ENCODE measurements at places on chromosomes 4 and X.

- H3K27ac ChIP-seq: no peak overlapping the region
- no peaks in the 10 kb centered on the region for H3K27me3 ChIP-seq
- no peaks in the 10 kb centered on the region for H3K4me1 ChIP-seq
- H3K36me3 ChIP-seq: no peaks in the 10 kb centered on the region
These were observed 228.5 kb downstream of the ANKRD50 start for GRCh38 chr4:124484008-124484407.

DNA sequence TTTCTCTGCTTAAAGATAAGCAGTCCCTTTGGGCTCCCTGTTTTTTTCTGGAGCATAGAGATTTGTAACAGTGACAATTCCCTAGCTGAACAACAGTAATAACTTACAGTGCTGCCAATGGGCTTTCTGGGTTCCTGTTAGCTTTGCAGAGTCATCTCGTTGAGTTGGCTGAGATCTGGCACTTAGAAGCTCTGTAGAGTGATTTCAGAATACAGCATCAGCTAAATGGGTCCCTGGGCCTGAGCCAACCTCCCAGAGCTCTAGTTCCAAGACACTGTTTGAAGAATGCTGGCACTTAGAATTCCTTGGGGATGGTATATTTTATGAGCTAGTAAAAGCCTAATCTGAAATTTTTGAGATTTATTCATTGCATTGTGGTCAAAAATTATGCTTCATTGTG is 43.5 kb upstream of the SERTM2 start:
- no peaks in the 10 kb centered on the region for H3K36me3 ChIP-seq
- H3K27ac ChIP-seq: no peak overlapping the region
- no peaks in the 10 kb centered on the region for H3K27me3 ChIP-seq
- DNase-seq: no peak
- H3K4me3 ChIP-seq: no peak overlapping the region

- no peak for DNase-seq
- no peak overlapping the region for H3K4me3 ChIP-seq
- H3K27me3 ChIP-seq: no peaks in the 10 kb centered on the region
- peaks cover 45% of the 10 kb centered on the region for H3K4me1 ChIP-seq
- no peaks in the 10 kb centered on the region for H3K36me3 ChIP-seq
These were observed 71.1 kb downstream of the CRMP1 start for GRCh38 chr4:5821665-5822358.

GRCh38 chr4:182367153-182367552 is 124.0 kb downstream of the TENM3 start:
- no peaks in the 10 kb centered on the region for H3K27me3 ChIP-seq
- no peak overlapping the region for H3K4me3 ChIP-seq
- H3K4me1 ChIP-seq: no peaks in the 10 kb centered on the region
- H3K27ac ChIP-seq: no peak overlapping the region
- no peak for DNase-seq

GRCh38 chrX:16885628-16886027 is 15.5 kb upstream of the RBBP7 start:
- H3K27me3 ChIP-seq: peaks cover 2% of the 10 kb centered on the region
- no peak overlapping the region for H3K4me3 ChIP-seq
- no peak for DNase-seq
- H3K4me1 ChIP-seq: peaks cover 18% of the 10 kb centered on the region

DNA sequence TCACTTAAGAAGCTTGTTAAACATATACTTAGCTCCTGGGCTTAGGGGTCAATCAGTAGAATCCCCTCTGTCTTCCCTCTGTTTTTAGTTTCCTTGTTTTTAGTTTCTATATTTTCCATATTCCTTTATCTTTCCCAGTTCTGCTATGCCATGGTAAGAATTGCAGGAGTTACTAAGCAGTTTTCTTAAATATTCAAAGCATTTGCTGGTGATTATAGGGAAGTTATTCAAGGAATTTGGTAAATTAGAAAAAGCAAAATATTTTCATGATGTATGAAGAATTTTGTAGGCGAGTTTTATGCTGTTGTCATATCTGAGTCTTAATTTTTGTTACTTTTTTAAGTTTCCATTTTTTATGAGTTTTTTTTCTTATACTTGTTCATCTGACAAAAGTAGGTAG is 91.6 kb upstream of the NUDT6 start:
- H3K27ac ChIP-seq: no peak overlapping the region
- H3K36me3 ChIP-seq: peaks cover 29% of the 10 kb centered on the region
- no peak for DNase-seq
- H3K27me3 ChIP-seq: no peaks in the 10 kb centered on the region
- no peaks in the 10 kb centered on the region for H3K4me1 ChIP-seq

DNA sequence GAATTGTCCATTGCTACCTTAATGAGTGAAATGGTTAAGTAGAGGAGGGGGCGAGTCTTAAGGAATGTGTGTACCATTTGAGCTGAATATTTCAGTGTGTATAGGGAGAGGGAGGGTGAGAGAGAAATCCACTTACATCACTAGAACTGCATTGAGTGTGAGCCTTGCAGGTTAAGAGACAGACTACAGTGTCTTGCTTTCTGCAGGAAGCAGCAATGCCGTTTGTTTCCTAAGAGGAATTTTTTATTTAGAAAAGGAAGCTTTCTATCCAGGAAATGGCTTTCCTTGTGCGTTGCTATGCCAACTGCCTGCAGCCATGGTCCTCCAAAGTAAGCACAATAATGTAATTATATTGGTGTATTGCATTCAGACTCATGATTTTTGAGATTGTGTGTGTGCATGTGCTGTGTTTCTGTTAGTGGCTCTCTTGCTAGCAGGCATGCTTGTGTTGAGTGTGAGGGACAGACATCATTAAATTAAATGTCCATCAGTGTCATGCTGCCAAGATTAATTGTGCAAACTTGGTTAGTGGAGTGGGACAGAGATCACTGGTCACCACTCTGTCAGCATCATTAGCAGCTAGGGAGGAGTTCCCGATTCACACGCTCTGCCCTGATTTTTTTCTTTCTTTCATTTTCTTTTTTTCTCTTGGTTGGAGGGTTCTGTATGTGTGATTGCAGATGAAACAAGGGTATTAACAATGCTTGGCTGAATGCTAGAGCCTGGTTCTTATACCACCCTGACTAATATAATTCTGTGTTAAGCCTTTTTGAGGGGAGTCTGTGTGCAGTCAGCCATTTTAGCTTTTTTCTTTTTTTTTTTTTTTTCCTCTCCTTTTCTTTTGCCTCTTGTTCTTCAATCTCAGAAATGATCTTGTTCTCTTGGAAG is 164.3 kb downstream of the RAPGEF2 start:
- no peak overlapping the region for H3K4me3 ChIP-seq
- DNase-seq: no peak
- H3K27ac ChIP-seq: no peak overlapping the region
- H3K27me3 ChIP-seq: no peaks in the 10 kb centered on the region
- no peaks in the 10 kb centered on the region for H3K4me1 ChIP-seq

- no peak for DNase-seq
- H3K27ac ChIP-seq: no peak overlapping the region
- no peaks in the 10 kb centered on the region for H3K36me3 ChIP-seq
These were observed 166.5 kb downstream of the PJA1 start for GRCh38 chrX:68998716-68999115.

- peaks cover 11% of the 10 kb centered on the region for H3K36me3 ChIP-seq
- no peaks in the 10 kb centered on the region for H3K27me3 ChIP-seq
These were observed 60.5 kb downstream of the ELF4 start for GRCh38 chrX:130049821-130050220.

DNA sequence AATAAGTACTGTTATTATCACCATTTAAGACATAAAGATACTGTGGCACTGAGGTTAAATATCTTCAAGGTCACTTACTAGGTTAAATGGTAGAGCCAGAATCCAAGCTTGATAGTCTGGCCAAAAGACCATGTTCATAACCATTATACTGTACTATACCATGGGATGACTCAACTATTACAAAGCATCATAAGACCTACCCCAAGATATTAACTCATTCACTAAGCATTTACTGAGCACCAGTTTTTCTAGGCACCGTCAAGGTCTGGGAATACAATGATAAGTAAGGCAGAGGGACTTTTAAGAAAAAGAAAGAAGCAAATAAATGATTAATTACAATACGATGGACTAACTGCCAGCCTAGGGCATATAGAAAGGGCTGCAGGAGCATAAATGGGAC is 95.5 kb upstream of the KCTD8 start:
- no peak for DNase-seq
- no peak overlapping the region for H3K4me3 ChIP-seq
- H3K27ac ChIP-seq: no peak overlapping the region
- H3K4me1 ChIP-seq: no peaks in the 10 kb centered on the region

DNA sequence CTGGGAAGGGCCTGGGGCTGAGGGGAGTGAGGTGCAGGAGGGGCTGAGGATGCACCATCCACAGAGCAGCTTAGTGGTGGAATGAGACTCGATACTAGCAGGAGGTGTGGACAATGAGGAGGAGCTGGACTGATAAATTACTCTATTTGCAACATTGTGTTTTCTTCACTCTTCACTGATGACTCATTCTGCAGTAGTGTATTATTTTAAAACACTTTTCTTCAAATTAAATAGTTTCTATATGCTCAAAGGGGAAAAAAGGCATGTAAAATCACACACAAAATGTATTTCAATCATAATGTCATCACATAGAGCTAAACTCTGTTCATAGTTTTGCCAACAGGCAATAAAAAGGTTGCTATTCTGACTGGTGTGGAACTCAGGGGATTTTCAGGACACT is 467.0 kb upstream of the CTSO start:
- no peaks in the 10 kb centered on the region for H3K27me3 ChIP-seq
- no peak for DNase-seq
- H3K4me3 ChIP-seq: no peak overlapping the region
- no peaks in the 10 kb centered on the region for H3K36me3 ChIP-seq
- no peak overlapping the region for H3K27ac ChIP-seq

GRCh38 chr4:70687392-70687791 is 940 bp upstream of the UTP3 start:
- no peaks in the 10 kb centered on the region for H3K27me3 ChIP-seq
- peak; percentile 22 for DNase-seq
- peak overlapping the region; percentile 93 for H3K27ac ChIP-seq
- H3K4me1 ChIP-seq: peaks cover 39% of the 10 kb centered on the region
- peak overlapping the region; percentile 97 for H3K4me3 ChIP-seq
- H3K36me3 ChIP-seq: peaks cover 27% of the 10 kb centered on the region

DNA sequence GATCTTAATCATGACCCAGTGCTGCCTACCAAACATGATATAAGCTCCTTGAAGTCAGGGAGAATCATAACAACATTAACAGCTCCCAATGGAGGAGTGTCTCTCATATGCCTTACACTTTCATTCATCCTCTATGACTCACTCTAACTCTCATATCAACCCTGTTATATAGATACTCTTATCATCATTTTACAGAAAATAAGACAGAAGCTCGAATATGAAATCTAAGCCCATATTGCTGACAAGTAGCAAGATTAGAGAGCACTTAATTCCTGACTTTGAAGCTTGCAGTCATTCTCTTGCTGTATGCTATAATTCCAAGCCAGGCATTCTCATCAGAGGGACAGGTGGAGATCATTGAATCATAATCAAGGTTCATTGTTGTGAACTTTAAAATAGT is 476.7 kb upstream of the ATOH1 start:
- no peak overlapping the region for H3K27ac ChIP-seq
- no peak overlapping the region for H3K4me3 ChIP-seq
- no peaks in the 10 kb centered on the region for H3K36me3 ChIP-seq
- H3K27me3 ChIP-seq: no peaks in the 10 kb centered on the region
- no peak for DNase-seq

GRCh38 chr4:143391895-143392294 is 55.2 kb downstream of the GAB1 start:
- no peaks in the 10 kb centered on the region for H3K36me3 ChIP-seq
- H3K4me3 ChIP-seq: no peak overlapping the region
- no peak overlapping the region for H3K27ac ChIP-seq
- no peaks in the 10 kb centered on the region for H3K4me1 ChIP-seq
- no peak for DNase-seq

DNA sequence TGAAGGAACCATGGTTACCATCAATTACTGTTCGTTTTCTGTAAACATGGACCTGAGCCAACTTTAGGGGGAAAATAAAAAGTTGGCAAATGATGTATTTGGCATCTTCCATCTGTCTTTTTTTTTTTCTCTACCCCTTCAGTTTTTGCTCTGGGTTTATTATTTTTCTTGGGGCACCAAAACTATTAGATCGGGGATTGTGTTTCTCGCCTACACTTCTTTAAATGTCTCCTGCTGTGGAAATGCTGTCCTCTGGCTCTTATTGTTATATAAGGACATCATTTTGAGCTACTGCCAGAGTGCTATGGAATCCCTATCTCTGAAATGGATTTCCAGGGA is 234.0 kb upstream of the SLIT2 start:
- no peaks in the 10 kb centered on the region for H3K27me3 ChIP-seq
- no peak for DNase-seq
- no peaks in the 10 kb centered on the region for H3K36me3 ChIP-seq
- H3K4me3 ChIP-seq: no peak overlapping the region

DNA sequence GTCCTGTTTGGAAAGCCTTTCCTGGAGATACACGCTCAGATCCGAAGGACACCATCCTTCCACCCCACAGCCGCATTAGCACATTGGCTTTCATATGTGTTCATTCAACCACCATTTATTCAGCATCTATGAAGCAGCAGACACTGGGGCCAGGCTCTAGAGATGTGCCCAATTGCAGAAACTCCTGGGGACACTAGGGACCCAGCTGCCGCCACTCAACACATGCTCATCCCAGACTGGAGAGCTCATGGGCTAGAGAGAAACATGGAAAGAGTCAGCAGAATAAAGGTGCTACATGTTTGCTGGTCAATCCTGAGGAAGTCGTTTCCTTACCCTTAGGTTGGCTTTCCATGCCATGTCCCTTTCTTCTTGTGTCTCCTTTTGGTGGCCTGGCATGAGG is 7.6 kb downstream of the CTAG1A start:
- peaks cover 7% of the 10 kb centered on the region for H3K4me1 ChIP-seq
- no peak overlapping the region for H3K27ac ChIP-seq
- no peak overlapping the region for H3K4me3 ChIP-seq
- no peak for DNase-seq

GRCh38 chrX:2848871-2849301 is 20.2 kb downstream of the GYG2 start:
- H3K27me3 ChIP-seq: no peaks in the 10 kb centered on the region
- no peak overlapping the region for H3K4me3 ChIP-seq
- H3K4me1 ChIP-seq: no peaks in the 10 kb centered on the region
- H3K27ac ChIP-seq: no peak overlapping the region
- DNase-seq: no peak

DNA sequence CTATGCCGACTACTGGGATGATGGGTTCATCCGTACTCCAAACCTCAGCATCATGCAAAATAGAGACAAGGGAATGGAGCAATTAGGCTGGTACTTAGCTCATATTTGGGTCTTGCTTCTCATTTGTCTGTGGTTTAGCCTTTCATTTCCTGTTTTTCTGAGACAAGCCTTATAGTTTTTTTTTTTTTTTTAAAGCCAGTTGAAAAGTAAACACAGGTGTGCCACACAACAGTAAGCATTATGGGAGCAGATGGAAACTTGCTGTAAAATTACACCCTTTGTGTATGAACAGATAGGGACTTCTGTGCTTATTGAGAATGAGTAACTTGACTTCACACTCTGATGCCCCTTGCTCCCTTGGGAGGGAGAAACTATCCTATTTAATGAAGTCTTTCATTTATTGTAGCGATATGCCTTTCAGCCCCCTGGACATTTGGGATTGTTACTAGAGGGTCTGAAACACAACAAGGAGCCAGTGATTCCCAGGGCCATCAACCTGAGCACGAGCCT is 13.7 kb downstream of the RASSF6 start:
- no peaks in the 10 kb centered on the region for H3K36me3 ChIP-seq
- peaks cover 9% of the 10 kb centered on the region for H3K4me1 ChIP-seq
- no peak overlapping the region for H3K4me3 ChIP-seq
- no peak for DNase-seq
- peaks cover 4% of the 10 kb centered on the region for H3K27me3 ChIP-seq

- H3K27me3 ChIP-seq: peaks cover 30% of the 10 kb centered on the region
- H3K4me1 ChIP-seq: peaks cover 2% of the 10 kb centered on the region
These were observed 28.1 kb downstream of the FGF2 start for GRCh38 chr4:122854447-122855352.
